Amygdala (tissue), 56 donors: ENCODE measurements at places on chromosomes 5 and 9.

DNA sequence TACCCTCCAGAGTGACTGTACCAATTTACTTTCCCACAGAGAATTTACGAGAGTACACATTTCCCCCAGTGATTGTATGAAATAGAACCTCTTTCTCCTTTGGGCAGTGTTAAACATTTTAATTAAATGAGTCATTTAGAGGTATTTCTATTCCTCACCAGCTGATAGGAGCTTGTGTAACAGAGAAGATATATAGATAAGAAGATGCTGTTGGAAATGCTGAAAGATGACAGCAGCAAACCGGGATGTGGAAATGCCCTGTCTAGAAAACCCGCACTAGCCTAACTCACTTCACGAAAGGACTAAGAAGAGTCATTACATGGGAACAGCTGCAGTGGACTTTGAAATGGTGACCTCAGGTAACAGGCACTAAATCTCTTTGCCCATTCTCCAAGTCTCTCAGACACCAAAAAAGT is 68.3 kb downstream of the LPAR1 start:
- DNase-seq: no peak

- no peak for DNase-seq
Observed at GRCh38 chr9:27396495-27396894, 99.5 kb upstream of the EQTN start.

GRCh38 chr9:36938617-36939016 is 95.5 kb downstream of the PAX5 start:
- no peak for DNase-seq

DNA sequence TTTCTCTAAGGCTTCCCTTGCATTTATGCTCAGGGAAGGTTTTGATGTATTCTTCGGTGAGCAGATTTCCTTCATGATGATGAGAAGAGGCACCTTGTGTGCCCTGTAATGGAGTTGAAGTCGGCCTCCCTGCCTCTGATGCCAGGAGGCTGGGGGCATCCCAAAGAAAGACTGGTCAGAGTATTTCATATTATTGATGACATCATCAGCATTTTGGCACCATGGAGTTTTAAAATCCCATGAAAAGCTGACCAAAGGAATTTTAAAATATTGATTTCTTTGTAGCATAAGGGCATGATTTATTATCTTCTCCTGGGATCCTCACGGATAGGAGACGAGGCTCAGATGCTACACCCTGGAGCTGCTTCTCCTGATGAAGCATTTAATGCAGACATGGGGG is 231.2 kb upstream of the IRX1 start:
- DNase-seq: no peak

DNA sequence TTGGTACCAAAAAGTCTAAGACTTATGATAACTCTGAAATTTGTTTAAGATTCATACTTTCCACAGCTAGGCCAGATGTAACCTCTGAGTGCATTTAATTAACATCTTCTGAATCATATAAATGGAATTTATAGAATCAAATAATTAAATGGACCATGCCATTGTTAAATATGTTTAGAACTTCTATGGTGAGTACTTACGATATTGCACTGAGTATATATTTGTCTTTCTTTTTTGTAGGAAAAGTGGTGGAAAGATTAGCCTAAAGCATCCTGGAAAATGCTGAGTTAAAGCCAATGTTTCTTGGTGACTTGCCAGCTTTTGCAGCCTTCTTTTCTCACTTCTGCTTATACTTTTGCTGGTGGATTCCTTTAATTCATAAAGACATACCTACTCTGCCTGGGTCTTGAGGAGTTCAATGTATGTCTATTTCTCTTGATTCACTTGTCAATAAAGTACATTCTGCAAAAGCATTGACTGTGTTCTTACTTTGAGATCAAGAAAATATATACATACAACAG is 11.9 kb downstream of the SPINK6 start:
- DNase-seq: no peak

- no peak for DNase-seq
Observed at GRCh38 chr9:92712767-92713166, 42.8 kb upstream of the IPPK start.

GRCh38 chr9:83403527-83404238 is 134.5 kb downstream of the FRMD3 start:
- peak; percentile 13 for DNase-seq

- DNase-seq: no peak
Observed at GRCh38 chr5:94157704-94158539, 416.5 kb upstream of the POU5F2 start.

GRCh38 chr9:1453636-1454035 is 403.5 kb downstream of the DMRT2 start:
- DNase-seq: no peak

- no peak for DNase-seq
Observed at GRCh38 chr5:157312492-157312891, 46.6 kb downstream of the CYFIP2 start.

- DNase-seq: no peak
Observed at GRCh38 chr5:54991416-54991815, 6.0 kb upstream of the ESM1 start.
